ENCODE measurements at places on chromosomes 5 and 9. TPM values are rescaled to one million over a fixed set of nuclear protein-coding genes. Genes with fewer than 3 reads are reported as not detected.

DNA sequence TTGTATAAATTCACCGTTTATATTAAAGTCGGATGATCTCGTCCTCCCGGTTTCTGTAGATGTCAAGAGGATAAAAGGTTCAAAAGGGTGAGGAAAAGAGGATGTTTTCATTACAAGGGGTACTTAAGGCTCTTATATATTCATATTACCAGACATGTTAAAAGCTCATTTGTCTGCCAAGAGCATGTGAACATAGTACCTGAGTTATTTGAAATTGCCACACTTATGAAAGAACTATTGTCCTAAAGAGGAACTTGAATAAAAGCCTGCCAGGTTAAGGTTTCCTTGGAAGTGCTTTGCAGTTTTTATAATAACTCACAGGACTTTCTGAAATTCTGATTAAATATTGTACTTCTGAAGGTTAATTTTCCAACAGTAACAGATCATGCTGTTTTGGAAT lies 1915.1 kb downstream of the MAT2B start:
- DNase-seq, result no peak

- no peak for DNase-seq
Measured at GRCh38 chr9:126643945-126644527, 30.3 kb downstream of the LMX1B start.

- DNase-seq, result no peak
Measured at GRCh38 chr9:2638871-2639673, 17.5 kb downstream of the VLDLR start.

DNA sequence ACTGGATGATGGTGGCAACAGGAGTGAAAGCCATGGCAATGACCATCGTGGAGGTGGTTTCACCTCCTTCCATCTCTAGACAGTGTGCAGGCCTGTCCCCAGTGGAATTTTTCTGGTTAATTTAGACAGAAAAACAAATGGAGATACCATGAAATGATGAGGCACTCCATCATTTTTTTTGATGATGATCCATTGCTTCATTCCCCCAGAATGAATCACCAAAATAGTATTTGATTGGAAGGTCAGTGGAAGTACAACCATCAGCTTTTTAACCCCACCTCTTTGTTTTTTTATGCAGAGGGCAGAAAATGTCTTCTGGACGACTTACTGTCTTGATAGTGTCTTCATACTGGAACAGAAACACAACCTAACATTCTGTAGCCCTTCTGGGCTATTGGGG lies 42.6 kb upstream of the ADRA1B start:
- DNase-seq, result no peak

- DNase-seq, result no peak
Measured at GRCh38 chr9:85515021-85515420, 226.7 kb downstream of the AGTPBP1 start.

- peak; percentile 21 for DNase-seq
Measured at GRCh38 chr5:33631786-33632185, 191.0 kb downstream of the TARS1 start.

DNA sequence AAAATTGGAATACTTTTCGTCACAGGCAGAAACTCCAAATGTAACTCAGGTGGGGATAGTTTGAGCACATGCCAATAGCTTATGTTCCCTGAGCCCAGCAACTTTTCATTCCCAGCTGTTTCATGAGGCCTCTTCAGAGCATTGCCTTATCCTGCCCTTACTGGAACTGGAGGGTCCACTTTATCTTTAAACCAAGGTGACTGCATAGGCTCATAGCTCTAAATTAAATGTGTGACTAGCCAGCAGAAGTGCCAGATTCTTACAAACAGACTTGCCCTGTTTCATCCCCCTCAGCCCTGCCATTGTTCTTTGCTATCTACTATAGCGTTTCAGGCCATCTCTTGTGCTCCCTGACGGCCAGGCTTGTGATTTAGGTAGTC lies 8.1 kb upstream of the LCP2 start:
- DNase-seq, result no peak

DNA sequence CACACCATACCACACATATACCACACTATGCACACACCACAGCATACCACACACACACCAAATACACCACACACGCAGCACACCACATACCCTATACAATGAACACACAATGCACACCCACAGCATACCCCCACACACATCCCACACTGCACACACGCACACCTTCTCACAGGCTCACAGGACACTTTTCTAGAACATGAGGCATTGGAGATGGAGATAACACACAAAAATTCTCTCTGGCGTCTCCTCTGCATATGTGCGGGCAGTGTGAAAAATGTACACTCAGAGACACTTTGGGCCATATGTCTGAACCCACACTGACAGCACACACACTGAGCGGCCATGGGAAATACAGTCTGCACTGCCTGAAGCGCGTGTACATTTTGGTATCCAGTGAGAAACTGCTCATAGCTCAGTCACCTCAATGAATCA lies 278.1 kb downstream of the GADD45G start:
- no peak for DNase-seq

DNA sequence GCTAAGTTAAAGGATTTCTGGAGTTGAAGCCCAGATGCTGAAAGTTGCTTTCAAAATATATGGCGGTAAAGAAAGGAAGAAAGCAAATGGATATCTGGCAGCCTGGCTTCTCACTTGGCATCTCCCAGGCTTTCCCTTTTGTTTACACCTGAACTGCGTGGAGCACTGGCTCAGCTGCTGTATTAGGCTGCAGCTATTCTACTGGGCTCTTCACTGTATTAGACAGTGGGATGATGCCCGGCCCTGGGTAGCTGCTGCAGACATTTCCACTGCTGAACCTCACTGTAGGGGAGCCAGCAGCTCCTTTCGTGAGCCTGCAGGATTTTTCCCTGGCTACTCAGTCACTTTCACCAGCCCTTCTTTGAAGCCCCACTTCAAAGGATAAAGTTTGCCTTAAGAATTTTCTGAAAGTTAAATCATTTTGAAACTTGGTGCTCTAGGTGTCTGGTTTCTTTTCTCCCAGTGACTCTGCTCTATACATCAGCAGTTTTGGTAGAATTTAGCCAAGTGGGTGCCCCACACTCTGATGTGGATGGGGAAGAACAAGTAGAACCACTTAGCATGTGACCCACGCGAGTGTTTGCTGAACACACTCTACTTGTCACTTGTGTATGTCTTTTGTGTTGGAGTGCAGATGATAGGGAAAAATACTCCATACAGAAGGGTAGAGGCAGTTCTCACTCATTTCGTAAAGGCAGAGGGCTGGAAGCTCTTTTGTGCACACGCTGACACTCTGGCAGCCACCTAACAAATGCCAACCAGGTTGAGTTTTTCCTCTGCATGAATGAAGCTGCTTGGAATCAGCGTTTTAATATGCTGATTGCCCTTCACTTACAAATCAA lies 49.9 kb downstream of the C9orf152 start:
- no peak for DNase-seq

DNA sequence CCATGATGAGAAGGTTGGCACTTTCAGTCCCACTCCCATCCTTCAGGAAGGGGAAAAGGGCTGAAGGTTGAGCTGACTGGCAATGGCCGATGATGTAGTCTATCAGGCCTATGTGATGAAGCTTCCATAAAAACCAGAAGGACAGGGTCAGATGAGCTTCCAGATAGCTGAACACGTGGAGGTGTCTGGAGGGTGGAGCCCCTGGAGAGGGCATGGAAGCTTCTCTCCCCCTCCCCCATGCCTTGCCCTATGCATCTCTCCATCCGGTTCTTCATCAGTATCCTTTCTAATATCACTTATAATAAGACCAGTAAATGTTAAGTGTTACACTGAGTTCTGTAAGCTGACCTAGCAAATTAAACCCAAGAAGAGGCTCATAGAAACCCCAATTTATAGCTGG lies 32.6 kb upstream of the SMU1 start:
- DNase-seq, result no peak

DNA sequence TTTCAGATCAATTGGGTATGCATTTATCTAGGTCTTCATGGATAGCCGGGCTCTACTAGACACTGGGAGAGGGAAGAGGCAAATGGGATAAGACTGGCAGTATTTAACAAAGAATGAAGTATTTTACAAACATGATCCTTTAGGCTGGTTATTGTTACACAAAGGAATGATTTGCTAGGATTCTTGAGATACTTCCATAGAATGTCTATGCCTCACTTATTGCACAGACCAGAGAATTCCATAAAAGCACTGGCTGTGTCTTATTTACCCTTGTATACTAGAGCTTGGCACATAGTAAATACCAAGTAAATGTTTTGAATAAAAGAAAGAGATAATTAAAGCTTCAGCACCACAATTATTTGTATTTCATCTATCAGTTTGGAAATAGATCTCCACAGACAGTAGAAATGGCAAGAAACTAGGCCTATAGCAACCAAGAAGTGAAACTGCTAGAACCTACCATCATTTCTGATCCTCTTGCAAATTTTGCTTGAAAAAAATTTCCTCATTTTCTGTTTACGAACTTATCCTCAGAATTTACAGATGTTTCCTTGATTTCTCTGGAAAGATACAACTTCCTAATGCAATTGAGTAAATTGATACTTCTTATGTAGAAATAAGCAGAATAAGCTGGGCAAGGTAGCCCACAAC lies 3.8 kb downstream of the PDCD1LG2 start:
- DNase-seq, result no peak

DNA sequence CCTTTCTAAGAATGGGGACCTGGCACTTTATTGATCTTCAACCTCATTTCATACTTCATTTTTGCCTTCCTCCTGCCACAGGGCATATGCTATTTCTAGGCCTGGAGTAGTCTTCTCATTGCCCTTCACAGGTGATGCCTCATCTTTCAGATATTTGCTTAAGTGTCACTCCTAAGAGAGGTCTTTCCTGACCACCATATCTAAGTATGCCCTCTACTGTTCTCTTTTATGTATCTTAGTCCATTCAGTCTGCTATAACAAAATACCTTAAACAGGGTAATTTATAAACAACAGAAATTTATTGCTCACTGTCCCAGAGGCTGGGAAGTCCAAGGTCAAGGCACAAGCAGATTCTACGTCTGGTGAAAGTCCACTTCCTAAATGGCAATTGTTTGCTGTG lies 99.1 kb downstream of the ADAMTS6 start:
- DNase-seq, result peak; percentile 13

GRCh38 chr9:131485728-131486422 lies 16.8 kb upstream of the POMT1 start:
- no peak for DNase-seq

DNA sequence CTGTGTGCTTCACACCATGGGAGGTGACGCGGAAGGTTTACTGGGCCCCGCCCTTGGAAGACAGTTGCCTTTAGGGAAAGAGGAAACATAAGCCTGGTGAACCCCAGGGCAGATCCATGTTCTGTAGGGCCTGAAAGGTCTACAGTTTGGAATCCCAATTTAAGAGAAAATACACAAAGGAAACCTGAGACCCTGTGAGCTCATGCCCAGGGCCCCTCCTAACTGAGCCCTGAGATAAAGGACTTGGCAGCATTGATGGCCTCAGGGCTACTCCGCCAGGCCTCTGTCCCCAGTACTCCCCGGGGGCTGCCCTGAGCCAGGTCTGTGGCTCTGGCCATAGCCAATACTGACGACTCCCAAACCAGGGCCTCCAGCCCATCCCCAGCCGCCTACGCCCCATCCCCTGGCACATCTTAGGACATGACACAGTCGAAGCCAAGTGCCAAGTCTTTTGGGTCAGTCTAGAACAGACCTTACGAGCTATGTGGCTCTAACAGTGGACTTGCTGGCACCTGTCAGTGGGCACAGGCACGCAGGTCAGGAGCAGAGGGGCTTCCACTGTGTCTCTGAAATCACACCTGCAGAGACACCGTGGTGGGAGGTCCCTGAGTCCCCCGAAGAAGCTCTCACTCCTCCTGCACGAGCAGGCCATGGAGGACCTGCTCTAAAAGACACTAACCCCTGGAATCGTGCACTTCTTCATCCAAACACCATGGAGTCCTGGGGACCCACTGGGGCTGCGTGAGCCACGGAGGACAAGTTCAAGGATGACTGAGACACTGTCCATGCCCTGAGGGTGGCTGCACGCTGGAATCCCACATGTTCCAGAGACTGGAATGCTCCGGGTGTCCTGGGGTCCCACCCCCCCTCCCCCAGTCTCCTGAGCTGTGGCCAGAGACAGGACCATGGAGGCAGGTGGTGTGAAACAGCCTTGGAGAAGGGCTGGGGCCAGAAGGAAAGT lies 40.3 kb upstream of the BARHL1 start:
- no peak for DNase-seq

- DNase-seq, result no peak
Measured at GRCh38 chr9:138061631-138062030, 184.0 kb downstream of the CACNA1B start.

GRCh38 chr5:96703995-96704394 lies 41.8 kb downstream of the CAST start:
- peak; percentile 77 for DNase-seq

DNA sequence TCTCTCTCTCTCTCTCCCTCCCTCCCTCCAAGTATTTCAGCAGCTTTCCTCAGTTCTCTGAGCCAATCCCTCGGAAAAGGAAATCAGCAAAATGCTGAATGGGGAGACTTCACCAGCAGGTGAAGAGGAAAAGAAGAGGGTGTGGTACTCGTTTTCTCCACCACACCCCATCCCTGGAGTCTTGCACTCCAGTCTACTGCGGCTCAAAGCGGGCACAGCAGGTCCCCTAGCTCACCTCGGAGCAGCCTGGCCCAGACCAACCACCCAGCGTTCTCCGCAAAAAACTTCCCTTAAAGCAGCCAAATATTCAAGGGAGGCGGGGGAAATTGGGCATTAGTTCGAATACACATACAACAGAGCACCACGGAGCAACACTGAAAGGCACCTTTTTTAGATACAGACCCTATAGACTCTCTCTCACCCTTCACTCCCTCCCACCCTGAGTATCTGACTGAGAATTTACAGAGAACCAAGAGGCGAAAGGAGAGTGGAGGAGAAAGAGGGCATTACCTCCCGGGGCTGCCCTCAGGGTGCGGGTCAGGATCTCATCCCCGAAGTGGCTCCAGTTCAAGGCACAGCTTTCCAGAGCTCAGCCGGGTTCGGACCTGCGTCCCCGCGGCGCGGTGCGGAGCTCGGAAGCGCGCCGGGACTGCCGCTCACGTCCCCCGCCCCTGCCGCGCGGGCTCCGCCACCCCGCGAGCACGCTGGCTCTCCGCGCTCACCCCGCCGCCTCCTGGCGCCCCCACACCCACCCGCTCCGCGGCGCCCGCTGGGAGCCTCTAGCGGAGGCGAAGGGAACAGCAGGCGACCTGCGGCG lies 1638.5 kb upstream of the C9orf72 start:
- no peak for DNase-seq

GRCh38 chr5:57664700-57665099 lies 182.1 kb upstream of the ACTBL2 start:
- no peak for DNase-seq

- no peak for DNase-seq
Measured at GRCh38 chr9:87615547-87616148, 110.3 kb upstream of the CTSL start.

- peak; percentile 92 for DNase-seq
Measured at GRCh38 chr5:110880413-110880812, 141.6 kb downstream of the SLC25A46 start.

- no peak for DNase-seq
Measured at GRCh38 chr5:143737062-143737461, 74.9 kb upstream of the HMHB1 start.

The ZNF608 gene
- total RNA-seq, result 15.1 TPM

The DRD1 gene
- 0.18 TPM for total RNA-seq

The NEK6 gene
- total RNA-seq, result 77.8 TPM

The NR2F1-AS1 gene
- 12.5 TPM for total RNA-seq

The PAEP gene
- total RNA-seq, result not detected

The GMCL2 gene
- not detected for total RNA-seq

The PLEKHG4B gene
- 1.1 TPM for total RNA-seq

Data from IMR-90 (cell line).